Peyer's patch (tissue), 4 donors: ENCODE measurements at places on chromosomes 6 and 20. TPM values are rescaled to one million over a fixed set of nuclear protein-coding genes. Genes with fewer than 3 reads are reported as not detected.

DNA sequence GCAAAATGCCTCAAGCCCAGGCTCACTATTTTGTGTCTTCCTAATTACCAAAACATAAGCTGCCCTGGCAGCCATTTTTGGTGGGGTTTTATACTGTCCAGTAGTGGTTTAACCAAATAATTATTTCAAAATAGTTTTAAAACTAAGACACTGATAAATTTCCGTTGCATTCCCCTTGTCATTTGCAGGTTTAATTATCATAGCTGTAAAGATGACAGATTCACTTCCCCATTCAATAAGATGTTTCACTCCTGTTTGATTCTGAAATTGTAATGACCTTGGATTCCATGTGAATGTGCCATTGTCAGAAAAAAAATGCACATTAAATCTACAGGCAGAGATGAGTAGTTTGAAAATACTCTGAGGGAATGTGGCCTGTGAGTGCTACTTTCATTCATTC, 172.0 kb downstream of the COL9A1 start:
- H3K27me3 ChIP-seq = no peaks in the 10 kb centered on the region
- no peak overlapping the region for H3K4me3 ChIP-seq
- no peaks in the 10 kb centered on the region for H3K36me3 ChIP-seq
- DNase-seq = no peak
- H3K27ac ChIP-seq = no peak overlapping the region

The PPIL1 gene
- total RNA-seq = 6.3 TPM

DNA sequence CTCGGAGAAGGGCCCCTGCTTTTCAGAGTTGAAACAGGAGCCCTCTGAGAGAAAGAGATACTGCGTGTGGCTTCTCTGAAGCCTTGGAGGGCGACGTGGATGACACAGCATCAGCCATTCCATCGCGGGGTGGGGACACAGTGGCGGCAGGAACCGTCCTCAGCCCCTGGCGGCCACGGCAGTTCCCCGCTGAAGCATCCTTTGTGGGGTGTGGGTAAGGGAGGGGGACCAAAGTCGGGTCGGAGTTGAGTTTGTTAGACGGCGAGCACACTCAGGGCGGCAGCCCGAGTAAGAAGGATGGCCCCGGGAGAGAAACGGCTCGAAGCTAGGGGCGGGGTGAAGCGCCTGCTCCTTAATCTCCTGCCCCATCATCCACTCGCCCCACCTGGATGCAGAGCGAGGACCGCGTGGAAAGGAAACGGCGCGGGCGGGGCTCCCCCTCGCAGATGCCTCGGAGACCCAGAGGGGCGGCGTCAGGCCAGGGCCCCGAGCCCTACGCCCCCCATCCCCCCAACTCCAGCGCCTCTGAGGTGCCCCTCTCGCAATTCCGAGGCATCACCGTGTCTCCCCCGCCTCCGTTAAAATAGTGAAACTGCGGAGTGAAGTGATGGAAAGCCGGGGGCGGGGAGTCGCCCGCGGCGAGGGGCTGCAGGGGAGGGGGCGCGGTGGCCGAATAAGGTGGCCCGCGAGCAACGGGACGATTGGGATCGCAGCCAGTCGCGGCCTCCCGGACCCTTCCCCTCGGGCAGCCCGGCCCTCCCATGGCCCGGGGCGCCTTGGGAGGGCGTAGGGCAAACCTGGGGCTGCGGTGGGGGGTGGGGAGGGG, 796 bp upstream of the RREB1 start:
- no peaks in the 10 kb centered on the region for H3K36me3 ChIP-seq
- H3K4me1 ChIP-seq = no peaks in the 10 kb centered on the region
- DNase-seq = peak; percentile 67
- H3K27ac ChIP-seq = peak overlapping the region; percentile 98
- H3K4me3 ChIP-seq = peak overlapping the region; percentile 95
- no peaks in the 10 kb centered on the region for H3K27me3 ChIP-seq

DNA sequence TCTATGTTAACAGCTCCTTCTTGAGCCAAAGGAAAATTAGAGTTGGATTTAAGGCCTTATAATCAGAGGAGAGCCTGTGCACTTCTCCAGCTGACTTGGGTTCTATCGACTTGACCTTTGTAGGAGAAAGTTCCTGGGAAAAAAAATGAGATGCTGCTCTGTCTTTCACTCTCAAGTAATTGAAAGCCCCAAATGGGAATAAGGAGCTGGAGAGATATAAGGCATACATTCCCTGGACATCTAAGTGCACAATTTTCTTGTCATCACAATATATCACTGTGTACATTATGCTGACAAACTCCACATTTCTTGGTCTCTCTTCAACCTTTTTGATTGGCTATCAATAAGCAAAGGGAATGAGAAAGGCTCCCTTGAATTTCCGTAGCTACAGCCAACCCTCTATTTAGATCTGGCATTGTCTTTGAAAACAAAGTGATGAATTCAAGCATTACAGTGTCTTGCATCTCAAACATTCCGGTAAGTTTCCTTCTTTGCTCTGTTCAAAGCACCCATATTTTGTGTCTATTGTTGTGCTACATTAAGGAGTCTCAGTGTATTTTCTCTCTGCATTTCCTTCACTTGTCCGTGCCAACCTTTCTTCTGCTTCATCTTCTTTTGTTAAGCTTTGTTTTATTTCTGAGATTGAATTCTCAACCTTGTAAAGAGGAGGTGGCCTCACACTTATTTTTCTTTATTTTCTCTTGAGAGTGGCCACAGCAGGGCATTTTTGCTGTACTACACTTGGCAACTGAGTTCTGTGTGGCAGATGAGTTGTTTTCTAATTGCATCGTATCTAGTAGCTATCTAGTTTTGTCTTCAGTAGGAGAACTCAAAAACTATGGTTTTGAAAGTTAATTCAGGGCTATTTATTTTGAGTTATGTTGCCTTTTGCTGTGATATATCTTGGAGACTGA, 450.3 kb upstream of the MAN1A1 start:
- no peaks in the 10 kb centered on the region for H3K4me1 ChIP-seq
- H3K4me3 ChIP-seq = no peak overlapping the region
- DNase-seq = no peak
- H3K27me3 ChIP-seq = no peaks in the 10 kb centered on the region

The MUC22 gene
- total RNA-seq = not detected

The MAS1 gene
- not detected for total RNA-seq

The CAP2 gene
- 3.2 TPM for total RNA-seq

The POPDC3 gene
- not detected for total RNA-seq

The PGC gene
- not detected for total RNA-seq
